Cardiac fibroblast (primary cell): ENCODE measurements at places on chromosomes 1 and 21.
A peak's percentile ranks its signal among the peaks of the same experiment; 100 is the strongest.

DNA sequence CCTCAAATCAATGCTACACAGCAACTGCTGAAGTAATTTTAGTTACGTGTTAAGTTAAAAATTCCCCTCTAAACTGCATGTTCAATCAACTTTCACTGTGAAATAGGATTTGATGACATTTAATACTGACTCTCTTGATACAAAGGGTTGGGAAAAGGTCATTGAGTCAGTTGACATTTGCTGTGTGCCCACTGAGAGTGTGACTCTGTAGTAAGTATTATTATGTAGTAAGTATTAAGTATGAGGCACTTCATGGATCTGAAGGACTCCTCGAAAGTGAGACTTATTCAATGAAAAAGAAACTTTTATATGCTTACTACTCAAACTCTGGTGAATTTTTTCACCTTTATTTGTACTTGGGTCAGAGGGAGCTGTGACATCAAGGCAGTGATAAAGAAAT lies 83.1 kb upstream of the S1PR1 start:
- DNase-seq: no peak

- no peak for DNase-seq
Measured at GRCh38 chr1:224411766-224412165, 22.8 kb downstream of the WDR26 start.

DNA sequence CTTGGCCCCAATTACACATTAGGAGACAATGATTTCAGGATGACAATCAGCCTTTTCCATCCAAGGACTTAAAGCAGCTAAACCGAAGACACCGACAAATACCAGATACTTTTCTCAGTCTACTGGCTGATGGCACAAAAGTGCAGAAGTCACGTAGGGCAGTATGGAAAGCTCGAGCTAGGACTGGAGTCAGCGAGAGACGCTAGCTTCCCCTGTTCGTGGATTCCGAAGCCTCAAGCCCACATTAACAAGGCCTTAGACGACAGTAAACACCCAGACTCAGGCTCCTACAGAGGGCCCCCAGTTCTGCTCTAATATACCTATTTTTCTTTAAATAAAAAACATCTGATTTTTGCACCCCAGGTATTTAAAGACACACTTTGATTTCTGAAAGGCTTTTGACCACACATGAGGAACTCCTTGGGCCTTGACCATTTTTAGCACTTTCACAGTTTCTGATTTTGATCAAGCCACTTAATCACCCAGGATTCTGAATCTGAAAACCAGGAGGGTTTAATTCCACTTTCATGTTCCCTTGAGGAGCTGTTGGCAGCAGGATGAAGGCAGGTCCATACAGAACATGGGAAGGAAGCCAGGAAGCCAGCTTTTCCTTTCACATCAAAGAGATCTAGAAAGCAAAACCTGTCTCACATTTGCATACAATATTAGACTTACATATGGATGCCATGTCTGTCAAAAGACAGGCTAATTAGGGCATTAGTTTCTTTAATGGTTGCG lies 204.1 kb downstream of the GABPA start:
- peak; percentile 48 for DNase-seq

DNA sequence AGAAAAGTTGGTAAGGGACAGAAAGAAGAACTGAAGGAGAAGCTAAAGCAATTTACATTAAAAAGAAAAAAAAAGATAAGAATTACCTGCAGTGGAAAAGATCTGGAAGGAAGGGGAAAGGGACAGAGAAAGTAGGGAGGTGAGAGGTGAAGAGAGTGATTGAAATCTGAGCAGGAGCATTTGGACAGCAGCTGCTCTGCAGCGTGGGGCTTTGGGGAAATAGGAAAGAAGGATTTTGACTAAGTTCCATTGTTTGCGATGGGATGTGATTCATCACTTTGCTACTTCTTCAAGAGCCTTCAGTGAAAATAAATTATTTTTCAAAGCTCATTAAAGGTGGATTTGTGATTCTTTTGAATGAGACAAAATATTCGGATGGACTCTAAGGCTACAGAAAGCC lies 26.1 kb upstream of the NMNAT2 start:
- peak; percentile 74 for DNase-seq

DNA sequence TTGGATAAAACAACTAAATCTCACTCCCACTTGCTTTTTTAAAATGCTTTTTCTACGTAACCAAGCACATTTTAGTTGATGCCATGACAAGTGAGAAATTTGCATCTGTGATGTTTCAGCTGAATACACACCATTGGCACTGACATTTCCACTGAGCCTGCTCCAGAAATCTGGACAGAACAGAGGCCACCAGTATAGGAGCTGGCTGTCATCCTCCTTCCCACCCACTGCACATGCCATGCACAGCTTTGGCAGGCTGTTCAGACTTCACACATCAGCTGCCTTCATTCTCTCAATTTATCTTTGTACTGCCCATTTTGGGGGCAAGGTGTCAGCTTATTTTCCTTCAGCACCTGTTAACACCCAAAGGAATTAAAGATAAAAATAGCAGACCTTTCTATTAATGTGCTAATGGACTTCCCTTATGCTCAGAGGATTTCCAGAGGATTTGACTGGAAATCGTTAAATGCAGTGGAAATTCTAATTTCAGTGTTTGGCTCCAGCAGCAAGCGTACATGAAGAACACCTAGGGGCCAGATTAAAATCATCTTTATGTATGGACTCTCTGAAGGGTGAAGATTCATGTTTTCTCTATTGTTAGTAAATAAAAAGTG lies 12.9 kb upstream of the PODN start:
- DNase-seq: no peak

- DNase-seq: no peak
Measured at GRCh38 chr1:37954316-37954971, 7.6 kb upstream of the INPP5B start.

- DNase-seq: no peak
Measured at GRCh38 chr1:201481004-201481380, 12.0 kb upstream of the PHLDA3 start.

DNA sequence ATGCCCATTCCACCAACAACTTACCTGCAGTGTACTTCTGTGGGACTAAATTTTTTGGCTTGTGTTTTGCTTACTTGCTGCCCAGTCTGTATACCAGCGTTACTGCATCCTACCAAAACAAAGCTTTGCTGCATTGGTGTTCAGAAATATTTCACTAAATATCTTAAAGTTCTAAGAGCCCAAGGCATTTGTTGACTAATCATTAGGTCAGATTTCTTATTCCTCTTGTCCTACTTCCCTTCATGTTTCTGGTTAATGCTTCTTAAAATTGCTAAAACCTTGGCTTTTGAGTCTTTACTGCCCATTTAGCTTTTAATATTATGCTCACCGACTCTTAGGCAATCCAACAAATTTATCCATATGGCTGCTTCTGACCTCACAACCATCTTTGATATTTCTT lies 161.8 kb downstream of the DPYD start:
- peak; percentile 59 for DNase-seq

DNA sequence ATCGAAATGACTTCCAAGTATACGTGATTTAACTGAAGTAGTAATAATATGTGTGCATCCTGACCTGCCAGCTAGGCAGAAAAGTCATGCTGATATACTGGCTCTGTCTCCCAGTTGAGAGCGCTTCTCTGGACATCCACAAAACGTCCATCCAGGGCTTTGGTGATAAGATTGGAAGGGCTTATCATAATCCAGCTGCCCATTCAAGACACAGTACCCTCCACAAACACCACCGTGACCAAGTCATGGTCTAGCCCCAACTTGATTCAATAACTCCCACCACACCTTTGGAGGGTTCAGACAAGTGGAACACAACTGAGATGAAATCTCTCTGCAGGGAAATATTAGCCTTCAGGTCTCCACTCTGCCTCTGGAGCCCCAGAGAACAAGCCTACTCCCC lies 76.2 kb downstream of the CD46 start:
- no peak for DNase-seq

- DNase-seq: no peak
Measured at GRCh38 chr1:51340380-51340779, 10.0 kb upstream of the TTC39A start.

DNA sequence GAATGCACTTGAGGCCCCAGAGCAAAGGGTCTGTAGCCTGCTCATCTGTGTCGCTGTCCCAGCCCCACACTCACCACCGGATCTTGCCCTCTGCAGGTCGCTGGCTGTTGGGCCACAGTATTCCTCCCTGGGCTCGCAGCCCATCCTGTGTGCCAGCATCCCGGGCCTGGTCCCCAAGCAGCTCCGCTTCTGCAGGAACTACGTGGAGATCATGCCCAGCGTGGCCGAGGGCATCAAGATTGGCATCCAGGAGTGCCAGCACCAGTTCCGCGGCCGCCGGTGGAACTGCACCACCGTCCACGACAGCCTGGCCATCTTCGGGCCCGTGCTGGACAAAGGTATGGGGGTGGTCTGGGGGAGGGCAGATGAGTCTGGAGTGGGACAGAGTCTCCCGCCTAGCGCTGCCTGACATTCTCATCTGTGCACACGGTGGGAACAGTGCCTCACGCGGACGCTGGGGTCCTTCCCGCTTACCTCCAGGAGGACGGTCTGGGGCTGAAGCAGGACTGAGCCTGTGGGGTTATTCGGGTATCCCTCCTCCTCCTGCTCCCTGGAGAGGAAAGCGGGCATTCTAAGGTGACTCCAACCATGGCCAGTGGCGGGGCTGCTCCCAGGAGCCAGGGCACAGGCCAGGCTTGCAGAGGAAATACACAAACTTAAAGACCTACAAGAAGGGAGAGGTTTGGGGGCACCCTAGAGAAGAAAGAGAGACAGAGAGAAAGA lies 15.9 kb downstream of the WNT3A start:
- no peak for DNase-seq

GRCh38 chr1:88302843-88303486 lies 381.1 kb upstream of the PKN2 start:
- DNase-seq: peak; percentile 56

DNA sequence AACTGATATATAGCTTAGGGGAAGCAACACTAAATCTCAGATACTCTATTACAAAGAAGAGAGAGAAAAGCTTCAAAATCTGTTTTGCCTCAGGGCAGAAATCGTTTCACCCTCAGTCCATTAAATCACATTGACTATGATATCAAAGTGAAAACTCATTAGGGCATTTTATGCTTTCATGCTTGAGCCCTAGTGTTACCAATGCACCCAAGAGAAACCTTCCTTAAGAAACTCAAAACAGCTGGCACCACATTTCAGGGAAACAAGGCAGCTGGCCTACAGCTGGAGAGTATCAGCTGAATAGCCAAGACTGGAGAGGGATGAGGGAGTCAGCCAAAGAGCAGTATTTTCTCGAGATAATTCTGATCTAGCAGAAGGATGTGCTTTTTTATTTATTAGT lies 14.9 kb downstream of the COLGALT2 start:
- DNase-seq: no peak

DNA sequence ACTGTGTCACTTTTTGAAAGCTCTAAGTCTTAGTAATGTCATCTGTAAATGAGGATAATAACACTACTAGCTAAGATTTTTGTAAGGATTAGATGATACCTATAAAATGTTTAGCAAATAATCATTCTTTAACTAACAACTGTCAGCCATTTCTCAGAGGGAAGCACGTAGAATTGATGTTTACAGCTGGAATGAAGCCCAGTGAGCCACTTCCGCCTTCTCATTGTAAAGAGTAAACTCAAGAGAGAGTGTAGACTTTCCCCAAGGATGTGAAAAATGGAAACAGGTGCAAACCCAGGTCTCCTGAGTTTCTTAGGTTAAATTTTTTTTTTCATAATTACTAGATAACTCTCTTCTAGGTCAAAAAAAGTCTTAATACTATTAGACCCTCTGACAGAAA lies 4.9 kb downstream of the GREM2 start:
- no peak for DNase-seq

- no peak for DNase-seq
Measured at GRCh38 chr21:26503414-26503813, 69.7 kb downstream of the CYYR1 start.

DNA sequence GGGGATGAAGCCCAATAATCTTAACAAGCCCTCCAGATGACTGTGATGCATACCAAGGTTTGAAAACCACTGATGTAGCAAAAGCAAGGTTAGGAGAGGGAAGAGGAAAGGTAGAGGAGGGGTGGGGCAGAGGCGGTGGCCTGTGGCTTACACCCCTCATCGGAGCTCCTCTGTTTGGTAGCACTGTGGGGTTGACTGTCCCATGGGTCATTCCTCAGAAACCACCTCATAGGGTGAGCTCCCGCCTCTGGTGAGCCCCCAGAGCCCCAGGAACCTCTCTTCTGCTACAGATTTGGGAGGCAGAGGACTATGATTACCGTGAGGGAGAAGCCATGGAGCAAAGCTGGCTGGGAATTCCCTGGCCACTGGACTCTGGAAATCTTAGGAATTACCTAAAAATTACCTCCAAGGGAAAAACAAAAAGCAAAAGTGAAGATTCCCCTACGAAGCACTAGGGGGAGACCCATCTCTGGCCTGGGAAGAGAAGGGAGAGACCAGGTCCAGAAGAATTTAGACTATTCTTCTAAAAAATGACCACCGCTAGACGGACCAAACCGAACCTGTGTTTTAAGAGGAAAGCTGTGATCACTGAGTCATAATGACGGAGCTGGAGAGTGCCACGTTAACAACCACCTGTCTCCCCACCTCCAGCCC lies 1.5 kb upstream of the RASSF5 start:
- DNase-seq: peak; percentile 67

- DNase-seq: no peak
Measured at GRCh38 chr1:229325401-229325800, 17.4 kb downstream of the CCSAP start.

GRCh38 chr1:206030714-206031113 lies 7.0 kb upstream of the CTSE start:
- peak; percentile 69 for DNase-seq

- no peak for DNase-seq
Measured at GRCh38 chr1:64135462-64136223, 67.8 kb upstream of the UBE2U start.

GRCh38 chr1:228919914-228920313 lies 184.6 kb downstream of the RHOU start:
- no peak for DNase-seq

DNA sequence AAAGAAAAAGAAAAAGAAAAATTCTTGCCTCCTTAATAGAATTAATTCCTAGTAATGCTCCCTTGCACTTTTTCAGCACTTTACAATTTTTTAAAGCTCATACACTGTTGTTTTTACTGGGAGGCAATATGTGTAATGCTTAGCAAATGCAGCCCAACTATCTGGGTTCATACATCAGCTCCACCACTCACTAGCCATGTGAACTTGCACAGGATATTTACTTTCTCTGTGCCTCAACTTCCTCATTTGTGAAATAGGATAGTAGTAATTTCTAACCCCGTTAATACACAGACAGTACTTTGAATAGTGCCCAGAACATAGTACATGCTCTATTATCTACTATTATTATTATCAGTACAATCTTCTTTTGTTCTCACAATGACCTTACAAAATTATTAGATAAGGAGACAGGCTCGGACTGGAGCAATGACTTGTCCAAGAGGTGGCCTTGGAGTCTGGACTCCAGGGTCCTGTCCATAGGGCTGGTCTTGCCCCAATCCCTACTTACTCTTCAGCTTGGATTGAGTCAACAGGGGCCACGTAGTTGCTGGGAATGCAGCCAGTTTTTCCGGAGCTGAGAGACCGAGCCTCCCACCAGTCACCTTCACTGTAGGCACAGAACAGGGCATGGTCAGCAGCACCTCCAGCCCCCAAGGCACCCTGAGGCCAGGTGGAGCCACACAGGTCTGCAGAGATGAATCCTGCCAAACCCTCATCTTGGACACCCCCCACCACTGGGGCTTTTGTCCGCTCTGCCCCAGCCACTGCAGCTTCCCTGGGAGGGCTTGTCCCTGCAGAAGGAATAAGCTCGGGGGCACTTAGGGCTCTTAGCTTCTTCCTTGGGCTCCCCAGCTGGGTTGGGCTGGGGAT lies 13.7 kb downstream of the FGR start:
- DNase-seq: peak; percentile 69

- DNase-seq: no peak
Measured at GRCh38 chr1:225780630-225781029, 3.0 kb downstream of the SRP9 start.

GRCh38 chr1:33346927-33347649 lies 26.2 kb upstream of the A3GALT2 start:
- peak; percentile 93 for DNase-seq

GRCh38 chr21:29260461-29260860 lies 38.3 kb upstream of the BACH1 start:
- no peak for DNase-seq
